ENCODE measurements at places on chromosomes 2 and 18.

DNA sequence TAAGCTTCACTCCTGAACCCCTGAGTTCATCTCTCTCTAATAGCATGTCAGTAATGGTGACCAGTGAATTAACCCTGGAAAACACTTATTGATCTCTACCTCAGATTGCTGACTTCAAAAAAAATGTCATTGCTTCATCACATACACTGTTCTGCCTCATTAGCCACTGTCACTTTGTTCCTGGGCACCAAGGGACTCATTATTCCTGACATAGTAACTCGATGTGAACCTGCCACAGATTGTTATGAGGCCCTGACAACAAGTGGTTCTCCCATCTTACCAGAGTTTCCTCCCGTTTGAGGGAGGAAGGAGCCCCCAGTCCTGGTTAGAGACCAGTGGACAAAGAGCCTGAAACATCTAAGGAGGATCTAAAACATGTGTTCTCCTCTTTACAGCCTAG lies 403.3 kb upstream of the SMIM21 start:
- DNase-seq = no peak

GRCh38 chr18:32767400-32767799 lies 5.4 kb downstream of the KLHL14 start:
- no peak for DNase-seq

DNA sequence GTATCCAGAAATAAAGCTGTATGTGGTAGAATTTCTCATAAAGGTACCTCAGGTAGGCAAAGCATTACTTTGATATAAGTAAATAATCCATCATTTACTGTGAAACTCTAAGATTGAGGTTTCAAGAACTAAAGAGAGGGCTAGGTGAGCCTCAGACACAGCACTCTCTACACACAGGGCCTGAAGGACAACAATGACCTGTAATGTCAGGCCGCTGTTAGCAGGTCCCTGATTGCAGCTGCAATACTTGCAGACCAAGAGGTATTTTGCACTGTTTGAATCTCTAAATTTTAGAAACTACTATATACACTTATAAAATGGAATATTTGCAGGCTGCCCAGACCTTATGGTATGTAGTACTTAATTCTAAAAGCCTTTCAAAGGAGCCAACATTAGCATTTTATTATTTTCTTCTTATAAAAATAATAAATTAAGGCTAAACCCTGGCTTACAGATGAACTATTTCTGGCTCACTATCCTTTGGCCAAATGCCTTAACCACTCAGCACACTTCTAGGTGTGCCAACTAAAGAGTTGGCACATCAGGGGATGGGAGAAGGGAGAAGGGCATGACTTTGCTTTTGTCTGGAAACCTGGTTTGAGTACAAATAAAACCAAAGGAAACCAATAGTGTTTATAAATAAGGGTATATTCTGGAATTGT lies 66.7 kb upstream of the SLC39A10 start:
- no peak for DNase-seq

GRCh38 chr2:139477618-139478017 lies 697.4 kb upstream of the NXPH2 start:
- no peak for DNase-seq

GRCh38 chr18:53817976-53818950 lies 406.2 kb downstream of the MBD2 start:
- DNase-seq = no peak

GRCh38 chr2:71962350-71962749 lies 185.3 kb downstream of the CYP26B1 start:
- DNase-seq = no peak

DNA sequence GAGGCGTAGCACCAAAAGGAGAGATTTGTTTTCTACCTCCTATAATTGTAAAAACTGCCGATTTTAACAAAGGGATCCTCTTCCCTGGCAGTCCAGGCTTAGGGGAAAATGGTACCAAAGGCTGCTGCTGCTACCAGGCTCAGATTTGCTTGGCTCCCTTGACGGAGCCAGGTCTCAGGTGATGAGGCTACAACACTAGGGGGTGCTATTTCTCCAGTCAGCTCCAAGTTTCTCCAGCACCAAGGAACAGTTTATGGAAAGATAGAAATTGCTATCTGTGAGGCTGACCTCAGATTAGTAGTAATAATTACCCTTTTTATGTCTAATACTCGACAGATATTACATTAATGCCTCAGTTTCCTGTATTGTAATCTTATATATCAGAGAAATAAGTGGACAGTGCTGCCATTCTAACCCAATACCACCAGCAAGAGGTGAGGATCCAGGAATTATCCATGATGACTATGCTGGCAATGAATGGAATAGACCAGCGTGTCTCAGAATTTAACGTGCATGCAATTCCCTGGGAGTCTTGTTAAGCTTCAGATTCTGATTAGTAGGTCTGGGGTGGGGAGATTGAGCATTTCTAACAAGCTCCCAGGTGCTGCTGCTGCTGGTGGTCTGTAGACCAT lies 111.3 kb downstream of the ESCO1 start:
- DNase-seq = peak; percentile 55

- DNase-seq = no peak
Measured at GRCh38 chr2:205261516-205262020, 420.7 kb upstream of the NRP2 start.

DNA sequence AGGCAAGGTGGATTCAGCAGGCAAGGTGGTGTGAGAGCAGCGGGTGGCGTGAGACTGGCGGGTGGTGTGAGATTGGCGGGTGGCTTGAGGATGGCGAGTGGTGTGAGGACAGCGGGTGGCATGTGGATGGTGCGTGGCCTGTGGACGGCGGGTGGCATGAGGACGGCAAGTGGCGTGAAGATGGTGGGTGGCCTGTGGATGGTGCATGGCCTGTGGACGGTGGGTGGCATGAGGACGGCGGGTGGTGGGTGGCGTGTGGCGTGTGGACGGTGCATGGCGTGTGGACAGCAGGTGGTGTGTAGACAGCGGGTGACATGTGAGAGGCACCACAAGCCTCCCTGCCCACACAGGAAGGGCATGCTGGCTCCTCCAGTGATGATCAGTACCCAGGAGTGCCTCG lies 186.9 kb upstream of the SALL3 start:
- DNase-seq = no peak

- no peak for DNase-seq
Measured at GRCh38 chr18:32381761-32382160, 88.9 kb downstream of the GAREM1 start.

DNA sequence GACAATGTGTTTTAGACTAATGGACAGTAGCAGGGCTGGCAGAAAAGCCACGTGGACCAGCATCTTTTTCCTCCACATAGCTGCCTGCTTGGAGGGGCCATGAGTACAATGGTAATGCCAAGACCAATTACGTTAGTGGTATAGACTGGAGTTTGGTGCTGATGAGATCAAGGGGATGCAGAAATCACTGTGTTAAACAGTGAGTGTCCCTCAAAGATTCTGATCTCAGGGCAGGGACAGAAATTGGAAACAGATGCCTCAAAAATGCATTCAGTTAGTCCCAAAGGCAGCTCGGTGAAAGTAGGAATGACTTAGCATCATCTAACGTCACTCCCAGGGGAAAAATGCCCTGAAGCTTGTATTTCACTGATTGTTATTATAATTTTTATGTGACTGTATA lies 72.4 kb downstream of the SLC16A14 start:
- no peak for DNase-seq

GRCh38 chr2:16240402-16240801 lies 300.1 kb downstream of the MYCN start:
- DNase-seq = no peak

DNA sequence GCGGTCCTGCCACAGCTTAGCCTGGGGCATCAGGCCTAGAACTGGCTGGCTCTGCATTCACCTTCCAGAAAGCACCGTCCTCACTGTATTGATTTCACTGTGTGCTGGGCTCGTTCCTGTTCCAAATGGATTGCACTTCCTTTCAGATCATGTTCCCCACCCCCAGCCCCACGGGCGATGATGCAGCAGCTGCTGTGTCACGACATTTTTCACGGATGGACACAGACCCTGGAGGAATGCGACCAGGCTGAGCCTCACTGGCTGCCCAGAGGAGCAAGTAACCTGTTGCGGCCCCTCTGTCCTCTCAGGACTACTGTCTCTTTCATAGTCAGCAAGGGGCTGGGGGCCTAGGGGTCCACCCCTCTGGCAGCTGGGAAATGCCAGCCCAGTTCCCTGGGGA lies 50.3 kb downstream of the CAPN13 start:
- DNase-seq = no peak

- no peak for DNase-seq
Measured at GRCh38 chr2:203484266-203485112, 50.6 kb downstream of the RAPH1 start.

- DNase-seq = no peak
Measured at GRCh38 chr2:166651080-166651675, 157.1 kb upstream of the SCN7A start.

GRCh38 chr18:76580288-76580962 lies 85.4 kb upstream of the ZNF516 start:
- no peak for DNase-seq

DNA sequence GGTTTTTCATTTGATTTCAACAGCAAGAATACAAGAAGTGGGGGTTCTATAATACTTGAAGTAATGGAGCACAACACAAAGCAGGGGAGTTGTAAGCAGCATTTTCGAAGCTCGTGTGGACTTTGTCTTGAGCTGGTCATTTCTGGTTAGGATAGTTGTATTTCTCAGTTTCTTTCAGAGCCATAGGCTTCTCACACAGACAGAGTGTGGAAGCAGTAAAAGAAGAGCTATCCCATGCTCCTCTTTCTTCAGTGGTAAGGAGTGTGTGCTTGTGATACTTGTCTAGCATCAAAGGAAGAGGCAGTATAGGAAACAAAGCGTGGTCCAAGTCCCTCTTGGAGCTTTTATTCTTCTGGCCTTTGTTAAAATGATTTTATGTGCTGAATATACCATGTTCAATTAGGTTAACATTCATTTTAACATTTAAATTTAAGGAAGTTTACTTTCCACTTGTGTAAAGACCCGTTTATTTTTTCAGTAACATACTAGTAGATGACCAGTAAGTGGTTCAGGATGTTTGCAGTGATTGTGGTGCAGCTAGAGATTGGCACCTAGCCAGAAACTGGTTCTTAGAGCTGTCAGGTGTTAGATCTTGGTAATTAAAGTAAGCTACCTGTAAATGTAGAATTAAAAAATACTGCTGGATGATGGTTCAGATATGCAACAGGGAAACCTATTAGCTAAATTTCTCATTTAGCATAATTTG lies 14.6 kb downstream of the CCNYL1 start:
- peak; percentile 6 for DNase-seq

GRCh38 chr2:176164201-176164600 lies 7.1 kb downstream of the HOXD3 start:
- DNase-seq = peak; percentile 4

- no peak for DNase-seq
Measured at GRCh38 chr2:222864296-222864695, 3.5 kb downstream of the ACSL3 start.

GRCh38 chr2:145638675-145639074 lies 1118.8 kb upstream of the ZEB2 start:
- DNase-seq = no peak

DNA sequence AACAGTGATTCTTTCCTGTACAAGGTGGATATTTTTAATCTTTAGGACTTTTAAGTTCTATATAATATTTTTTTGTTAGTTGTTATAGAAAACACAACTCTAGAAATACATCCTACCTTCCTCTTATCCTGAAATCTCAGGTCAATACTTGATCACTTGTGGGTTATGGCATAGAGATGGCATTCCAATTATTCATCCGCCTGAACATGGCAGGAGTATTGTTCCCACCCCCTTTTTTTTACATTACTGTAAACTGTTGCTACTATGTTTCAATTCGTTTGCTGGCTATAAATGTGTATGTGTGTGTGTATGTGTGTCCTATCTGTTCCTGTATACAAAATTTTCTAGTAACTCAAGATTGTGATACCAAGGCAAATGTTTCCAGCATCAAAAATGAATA lies 43.3 kb upstream of the FN1 start:
- DNase-seq = no peak

DNA sequence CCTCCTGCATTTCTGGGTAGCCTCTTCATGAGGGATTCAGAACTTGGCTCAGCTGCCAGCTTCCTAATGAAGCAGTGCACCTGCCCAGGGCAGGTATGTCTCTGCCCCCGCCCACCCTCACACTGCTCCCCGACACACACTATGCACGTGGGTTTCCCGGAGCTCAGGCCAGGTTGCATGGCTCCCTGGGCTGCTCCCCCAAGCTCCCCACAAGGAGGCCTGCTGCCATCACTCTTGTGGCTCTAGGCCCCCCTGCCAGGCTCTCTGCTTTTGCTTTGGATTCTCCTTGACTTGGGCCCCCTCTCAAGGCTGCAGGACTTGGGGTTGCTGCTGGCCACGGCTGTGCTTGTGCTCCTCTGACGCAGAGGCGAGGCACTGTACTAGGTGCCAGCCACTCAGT lies 43.6 kb downstream of the ADD2 start:
- DNase-seq = no peak

- DNase-seq = peak; percentile 74
Measured at GRCh38 chr2:63926815-63927214, 85.1 kb downstream of the UGP2 start.

GRCh38 chr18:11885278-11885947 lies 22.7 kb downstream of the MPPE1 start:
- DNase-seq = no peak

- DNase-seq = peak; percentile 82
Measured at GRCh38 chr18:10560452-10561045, 34.7 kb downstream of the NAPG start.

GRCh38 chr2:11154016-11154922 lies 998 bp upstream of the SLC66A3 start:
- DNase-seq = peak; percentile 40

DNA sequence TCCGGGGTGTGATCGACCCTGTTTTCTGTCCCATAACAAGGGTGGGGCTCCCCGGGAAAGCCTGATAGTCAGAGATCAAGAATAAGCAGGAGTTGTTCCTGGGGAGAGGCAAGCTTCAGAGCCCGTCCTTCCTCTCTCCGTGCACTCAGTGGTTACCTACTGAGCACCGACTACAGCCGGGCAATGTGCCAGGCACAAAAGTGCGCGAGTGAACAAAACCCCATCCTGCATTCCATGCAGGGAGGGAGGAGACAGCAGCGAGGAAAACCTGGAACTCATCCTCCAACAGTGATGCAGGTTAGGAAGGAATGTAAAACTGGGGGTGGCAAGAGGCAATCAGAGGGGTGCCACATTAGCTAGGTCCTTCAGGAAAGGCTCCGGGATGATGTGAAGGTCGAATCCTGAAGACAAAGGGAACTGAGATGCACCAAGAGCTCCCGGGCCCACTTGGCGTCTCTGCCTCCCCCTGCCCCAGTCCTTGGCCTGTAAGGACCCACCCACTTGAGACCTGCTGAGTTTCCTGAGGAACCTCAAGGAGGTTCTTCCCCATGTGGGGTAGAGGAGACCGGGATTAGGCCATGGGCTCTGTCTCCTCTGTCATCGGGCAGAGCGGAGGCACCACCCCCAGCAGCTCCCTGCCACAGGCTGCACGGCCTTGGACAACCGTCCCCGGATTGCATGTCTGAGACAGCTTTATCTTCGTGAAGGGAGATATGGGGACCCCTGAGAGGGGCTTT lies 198.2 kb downstream of the NDUFA10 start:
- no peak for DNase-seq

- no peak for DNase-seq
Measured at GRCh38 chr18:12628706-12629702, 28.9 kb downstream of the SPIRE1 start.

Data from NCI-H1417 (cell line).